ENCODE measurements at places on chromosomes 13 and 19. TPM values are rescaled to one million over a fixed set of nuclear protein-coding genes. Genes with fewer than 3 reads are reported as not detected.

- no peak for ATAC-seq
These were observed 33.9 kb upstream of the CEACAM8 start for GRCh38 chr19:42628411-42629140.

DNA sequence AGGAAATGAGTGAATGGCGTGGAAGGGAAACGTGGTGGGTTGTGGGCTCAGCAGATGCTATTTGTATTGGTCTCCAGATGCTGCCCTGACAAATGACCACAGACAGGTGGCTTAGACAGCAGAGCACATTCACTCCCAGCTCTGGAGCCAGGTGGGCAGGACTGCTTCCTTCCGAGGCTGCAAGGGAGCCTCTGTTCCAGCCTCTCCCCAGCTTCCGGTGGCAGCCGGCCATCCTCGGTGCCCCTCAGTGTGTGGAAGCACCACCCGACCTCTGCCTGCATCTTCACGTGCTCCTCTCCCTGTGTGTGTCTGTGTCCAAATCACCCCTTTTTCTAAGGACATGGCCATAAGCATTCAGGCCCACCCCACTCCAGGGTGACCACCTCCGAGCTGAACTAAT, 105.1 kb downstream of the SOX1 start:
- no peak for ATAC-seq

GRCh38 chr13:44809190-44809589, 180.1 kb downstream of the NUFIP1 start:
- no peak for ATAC-seq

- ATAC-seq, result peak; percentile 69
These were observed 122.5 kb downstream of the STK24 start for GRCh38 chr13:98454389-98454881.

DNA sequence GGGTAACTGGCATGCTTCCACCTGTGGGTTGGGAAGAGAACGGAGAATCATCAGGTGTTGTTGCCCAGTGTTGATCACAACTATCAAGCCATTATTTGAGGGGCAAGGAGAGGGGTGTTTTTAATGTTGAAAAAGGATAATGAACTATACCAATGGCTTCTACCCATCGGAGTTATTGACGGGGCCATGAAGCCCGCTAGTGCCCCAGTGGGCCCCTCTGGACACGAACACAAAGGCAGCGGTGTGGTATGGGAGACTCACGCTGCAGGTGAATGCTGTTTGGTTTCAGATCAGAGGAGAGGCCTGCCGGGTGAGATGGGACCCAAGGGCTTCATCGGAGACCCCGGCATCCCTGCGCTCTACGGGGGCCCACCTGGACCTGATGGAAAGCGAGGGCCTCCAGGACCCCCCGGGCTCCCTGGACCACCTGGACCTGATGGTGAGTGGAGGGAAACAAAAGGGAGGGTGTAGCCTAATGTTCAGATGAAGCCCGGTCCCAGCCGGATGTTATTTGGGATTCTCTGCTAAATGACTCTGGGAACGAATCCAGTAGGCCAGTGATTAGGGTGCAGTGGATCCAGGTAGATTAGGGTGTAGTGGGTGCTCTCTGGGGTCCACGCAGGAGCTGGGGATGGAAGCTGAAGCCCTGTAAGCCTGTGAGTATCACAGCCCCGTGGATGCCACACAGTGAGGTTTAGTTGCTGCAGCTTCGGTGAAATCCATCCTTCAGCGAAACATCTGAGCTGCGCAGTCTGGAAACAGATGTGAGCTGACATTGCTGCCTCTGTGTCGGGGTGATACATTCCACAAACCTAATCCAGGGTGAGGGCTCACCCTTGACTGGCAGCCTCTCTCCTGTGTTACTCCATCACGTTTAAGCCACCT, 111.3 kb downstream of the RAB20 start:
- ATAC-seq, result no peak

DNA sequence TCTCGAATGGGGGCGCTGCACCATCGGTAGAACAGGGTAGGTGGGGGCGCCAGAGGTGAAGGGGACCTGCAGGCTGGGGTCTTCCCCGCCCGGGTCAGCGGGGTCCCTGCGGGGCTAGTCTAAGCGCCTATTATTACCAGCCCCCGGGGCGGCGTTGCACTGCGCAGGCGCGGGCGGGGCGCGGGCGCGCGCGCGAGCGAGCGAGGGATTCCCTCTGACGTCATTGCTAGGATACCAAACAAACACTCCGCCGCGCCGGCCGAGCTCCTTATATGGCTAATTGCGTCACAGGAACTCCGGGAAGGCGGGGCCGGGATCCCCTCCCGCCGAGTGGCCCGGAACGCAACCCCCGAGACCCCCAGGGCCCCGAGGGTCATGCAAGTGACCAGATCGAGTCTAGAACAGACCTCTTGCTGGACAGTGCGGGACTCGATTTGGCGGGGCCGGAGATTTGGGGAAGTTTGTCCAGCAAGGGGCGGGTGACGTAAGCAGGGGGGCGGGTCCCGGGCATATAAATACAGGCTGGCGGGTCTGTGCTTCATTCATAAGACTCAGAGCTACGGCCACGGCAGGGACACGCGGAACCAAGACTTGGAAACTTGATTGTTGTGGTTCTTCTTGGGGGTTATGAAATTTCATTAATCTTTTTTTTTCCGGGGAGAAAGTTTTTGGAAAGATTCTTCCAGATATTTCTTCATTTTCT, at the start of gene FOSB:
Gene FOSB, plus strand, starts transcription at position 541 of the 703 bp plus-strand sequence. CDS start 591 bp downstream, outside the sequence.
- peak; percentile 63 for ATAC-seq

DNA sequence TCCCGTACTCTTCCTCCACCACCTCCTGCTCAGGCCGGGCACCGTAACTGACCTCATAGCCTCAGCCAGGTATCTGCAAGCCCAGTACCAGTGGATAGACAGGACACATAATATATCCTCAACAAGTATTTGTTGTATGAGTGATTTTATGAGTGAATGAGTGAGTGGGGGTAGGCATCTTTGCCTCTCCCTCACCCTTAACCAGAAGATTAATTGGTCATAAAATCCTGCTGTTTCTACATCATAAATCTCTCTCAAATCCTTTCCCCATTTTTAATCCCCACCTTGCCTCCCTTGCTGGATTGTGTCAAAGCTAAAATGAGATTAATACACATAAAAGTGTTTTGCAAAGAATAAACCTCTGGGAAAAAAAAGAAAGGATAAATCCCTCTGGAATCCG, 44.4 kb upstream of the HMGB1 start:
- no peak for ATAC-seq

GRCh38 chr13:83085186-83085900, 796.9 kb downstream of the SLITRK1 start:
- ATAC-seq, result no peak

- no peak for ATAC-seq
These were observed 21.6 kb downstream of the LRRC4B start for GRCh38 chr19:50546527-50547221.

DNA sequence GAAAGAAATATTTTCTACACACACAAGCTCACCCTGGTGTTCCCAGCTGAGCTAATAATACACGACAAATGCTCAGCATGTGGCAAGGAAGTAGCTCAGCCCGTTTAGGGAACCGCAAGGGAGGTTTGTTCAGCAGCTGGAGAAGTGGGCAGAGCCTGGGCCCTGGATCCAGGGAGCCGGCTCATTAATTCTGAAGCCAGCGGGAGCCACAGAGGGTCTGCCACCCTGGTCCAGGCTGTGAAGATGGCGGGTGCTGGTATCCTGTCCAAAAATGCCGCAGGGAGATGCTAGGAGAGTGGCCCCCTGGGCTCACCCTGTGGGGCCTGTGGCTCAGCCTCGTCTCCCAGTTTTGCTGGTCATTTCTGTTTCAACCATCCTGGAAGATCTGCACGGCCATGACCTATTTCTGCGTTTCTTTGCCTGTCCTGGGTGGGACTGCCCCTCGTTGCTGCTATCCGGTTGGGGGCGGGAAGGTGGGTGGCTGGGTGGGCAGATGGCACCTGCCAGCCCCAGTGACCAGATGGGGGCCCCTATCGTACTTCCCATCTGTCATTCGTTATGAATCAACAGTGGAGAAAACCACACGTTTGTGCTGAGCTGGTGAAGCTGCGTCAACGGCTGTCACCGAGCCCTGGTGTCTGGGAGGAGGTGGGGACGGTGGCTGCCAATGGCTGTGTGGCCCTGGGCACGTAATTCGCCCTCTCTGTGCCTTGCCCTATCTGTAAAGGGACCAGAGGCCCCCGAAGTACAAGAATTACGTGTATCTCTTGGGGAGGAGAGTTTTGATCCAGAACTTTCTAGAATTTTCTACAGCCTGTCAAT, 2.7 kb upstream of the GNA15 start:
- peak; percentile 51 for ATAC-seq

DNA sequence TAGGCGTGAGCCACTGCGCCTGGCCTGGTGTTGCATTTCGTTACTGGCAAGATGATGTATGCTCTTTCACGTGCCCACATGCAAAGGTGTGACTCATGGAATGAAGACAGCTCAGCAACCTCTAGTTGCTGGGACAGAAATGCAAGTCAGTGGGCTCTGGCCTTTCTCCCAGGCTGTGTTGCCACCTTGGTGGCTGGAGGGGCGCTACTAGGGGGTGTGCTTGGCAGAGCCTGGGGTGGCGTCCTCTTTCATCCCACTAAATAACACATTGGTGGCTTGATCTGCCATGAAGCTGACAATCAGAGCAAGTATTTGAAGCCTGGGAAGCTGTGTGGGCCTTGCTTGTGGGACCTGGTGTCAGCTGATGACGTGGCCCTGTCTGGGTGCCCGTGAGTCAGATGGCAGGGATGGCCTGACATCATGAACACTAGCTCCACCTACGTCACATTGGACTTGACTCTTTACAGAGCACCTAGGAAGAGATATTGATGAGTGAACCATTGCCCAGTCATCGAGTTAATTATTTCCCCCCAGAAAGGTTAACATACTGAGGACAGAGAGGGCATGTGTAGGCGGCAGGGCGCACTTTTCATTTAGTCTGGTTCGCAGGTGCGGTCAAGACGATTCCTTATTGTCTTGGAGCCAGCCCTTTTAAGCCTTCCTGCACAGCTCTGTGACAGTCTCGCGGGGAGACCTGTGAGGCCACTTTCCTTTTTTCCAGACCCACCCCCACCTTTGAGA, 154.2 kb downstream of the TM9SF2 start:
- no peak for ATAC-seq

DNA sequence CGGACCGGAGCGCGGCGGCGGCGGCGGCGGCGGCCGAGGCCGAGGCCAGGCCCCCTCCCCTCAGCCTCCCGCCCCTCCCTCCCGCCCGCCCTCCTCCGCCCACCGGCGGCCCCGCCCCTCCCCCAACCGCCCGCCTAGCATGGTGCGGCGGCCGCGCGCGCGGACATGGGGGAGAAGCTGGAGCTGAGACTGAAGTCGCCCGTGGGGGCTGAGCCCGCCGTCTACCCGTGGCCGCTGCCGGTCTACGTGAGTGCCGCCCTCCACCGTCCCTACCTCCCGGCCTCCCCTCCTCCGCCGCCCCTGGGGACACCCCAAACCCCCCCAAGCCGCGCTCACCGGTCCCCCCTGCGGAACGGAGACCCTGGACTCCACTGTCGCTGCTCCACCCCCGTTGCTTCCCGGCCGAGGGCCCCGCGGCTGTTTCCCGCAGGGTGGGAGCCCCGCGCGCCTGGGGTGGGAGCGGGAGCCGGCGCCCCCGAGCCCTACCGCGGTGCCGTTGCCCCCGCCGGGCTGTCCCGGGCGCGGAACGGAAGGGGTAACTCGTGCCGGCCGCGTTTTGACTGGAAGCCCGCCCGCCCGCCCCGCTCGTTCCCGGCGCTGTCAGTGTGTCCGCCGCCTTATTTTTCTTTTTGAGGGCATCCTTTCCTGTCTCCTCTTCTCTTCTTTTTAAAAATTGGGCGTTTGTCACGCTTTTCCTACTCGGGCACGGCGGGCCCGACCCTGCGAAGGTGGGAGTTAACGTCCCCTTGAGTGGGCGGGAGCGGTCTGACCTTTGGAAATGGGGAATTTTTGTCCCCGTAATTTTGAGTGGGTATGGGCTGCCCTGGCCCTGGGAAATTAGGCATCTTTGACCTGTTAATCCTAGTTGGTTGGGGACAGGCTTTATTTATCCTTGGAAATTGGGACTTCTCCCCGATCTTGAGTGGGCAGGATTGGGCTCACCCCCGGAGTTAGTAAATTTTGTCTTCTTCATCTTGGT, 576 bp downstream of the DOT1L start:
- ATAC-seq, result peak; percentile 42

DNA sequence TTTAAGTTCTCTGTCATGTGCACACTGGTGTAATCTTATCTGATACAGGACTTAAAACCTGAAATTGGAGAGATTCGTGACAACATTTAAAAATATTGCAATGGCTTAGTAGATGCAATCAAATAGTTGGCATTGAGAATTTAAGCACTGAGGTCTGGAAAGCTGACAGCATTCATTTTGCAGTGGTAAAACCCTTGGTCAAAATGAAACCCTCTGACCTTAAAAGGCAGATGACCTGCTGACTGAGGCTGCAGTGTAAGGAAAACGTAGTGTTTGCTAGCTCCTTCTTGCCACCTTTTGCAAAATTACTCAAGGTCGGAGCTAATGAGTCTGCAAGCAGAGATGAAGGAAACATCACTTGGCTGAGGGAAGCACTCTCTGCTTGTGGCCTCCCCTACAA, 150.6 kb downstream of the KCTD12 start:
- ATAC-seq, result no peak

DNA sequence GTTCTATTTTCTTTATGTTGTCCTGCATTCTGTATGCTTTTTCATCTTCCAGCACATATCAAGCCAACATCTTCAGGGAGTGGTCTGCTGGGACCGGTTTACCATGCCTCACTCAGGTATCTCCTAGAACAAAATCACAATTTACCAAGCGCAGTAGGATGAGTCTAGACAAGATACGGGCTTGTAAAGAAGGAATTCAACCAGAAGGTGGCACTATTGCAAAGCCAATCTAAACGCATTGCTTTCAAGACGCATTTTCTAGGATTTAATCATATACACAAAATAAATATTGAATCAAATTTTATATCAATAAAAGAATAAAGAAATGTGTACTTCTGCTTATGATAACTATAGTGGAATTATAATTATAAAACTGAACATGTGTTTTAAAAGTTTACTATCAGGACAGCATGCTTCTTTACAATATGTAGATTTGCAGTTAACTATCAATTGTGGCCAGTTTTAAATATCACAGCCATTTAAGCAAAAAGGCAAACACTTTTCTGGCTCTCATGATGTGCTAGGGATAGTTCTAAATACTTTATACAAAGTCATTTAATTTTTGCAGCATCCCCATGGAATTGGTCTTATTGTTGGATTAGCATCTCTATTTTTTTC, 16.1 kb upstream of the TPP2 start:
- ATAC-seq, result no peak

- ATAC-seq, result no peak
These were observed 997 bp downstream of the ELANE start for GRCh38 chr19:853014-853585.

GRCh38 chr19:18029617-18030338, 21.8 kb downstream of the ARRDC2 start:
- ATAC-seq, result peak; percentile 28

The ACP5 gene
- total RNA-seq, result 12.0 TPM

The PSPC1 gene
- 42.0 TPM for total RNA-seq

The NXNL1 gene
- total RNA-seq, result not detected
